ENCODE measurements at places on chromosomes 16 and 17.

- no peak for DNase-seq
Observed at GRCh38 chr16:12532871-12533610, 270.6 kb downstream of the CPPED1 start.

- no peak for DNase-seq
Observed at GRCh38 chr16:70730944-70731343, 45.1 kb upstream of the MTSS2 start.

DNA sequence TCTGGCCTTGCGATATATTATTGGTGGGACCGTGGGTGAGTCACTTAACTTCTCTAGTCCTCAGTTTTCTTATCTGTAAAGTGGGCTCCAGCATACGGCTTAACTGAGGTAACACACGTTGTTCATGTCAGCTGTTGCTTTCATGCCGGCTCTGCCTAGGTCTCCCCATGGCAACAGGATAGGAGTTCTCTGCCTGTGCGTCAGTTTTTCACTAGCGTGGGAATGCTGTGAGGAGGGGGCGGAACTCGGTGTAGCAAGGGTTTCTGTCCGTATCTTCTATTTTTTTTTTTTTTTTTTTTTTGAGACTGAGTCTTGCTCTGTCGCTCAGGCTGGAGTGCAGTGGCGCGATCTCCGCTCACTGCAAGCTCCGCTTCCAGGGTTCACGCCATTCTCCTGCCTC is 758.5 kb upstream of the RBFOX1 start:
- no peak for DNase-seq

- DNase-seq, result no peak
Observed at GRCh38 chr17:18987230-18987610, 17.3 kb downstream of the FAM83G start.

GRCh38 chr17:49580055-49580721 is 4.5 kb downstream of the NXPH3 start:
- DNase-seq, result no peak

DNA sequence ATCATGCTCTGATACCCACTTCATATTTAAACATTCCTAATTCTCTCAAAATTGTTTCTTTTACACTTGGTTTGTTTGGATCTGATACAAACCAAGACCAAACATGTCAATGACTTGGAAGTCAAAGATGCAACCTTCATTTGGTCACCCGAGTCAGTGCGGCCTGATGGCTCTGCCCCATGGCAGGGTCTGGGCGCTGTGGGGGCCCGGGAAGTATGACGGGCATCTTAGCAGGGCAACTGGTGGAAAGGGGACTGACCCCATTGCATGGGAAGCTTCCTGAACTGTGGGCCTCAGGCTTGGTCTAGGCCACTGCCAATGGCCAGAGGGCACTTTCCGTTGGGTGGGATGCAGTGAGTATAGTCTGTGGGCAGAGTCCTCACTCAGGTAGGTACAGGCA is 178.0 kb downstream of the KATNIP start:
- no peak for DNase-seq

DNA sequence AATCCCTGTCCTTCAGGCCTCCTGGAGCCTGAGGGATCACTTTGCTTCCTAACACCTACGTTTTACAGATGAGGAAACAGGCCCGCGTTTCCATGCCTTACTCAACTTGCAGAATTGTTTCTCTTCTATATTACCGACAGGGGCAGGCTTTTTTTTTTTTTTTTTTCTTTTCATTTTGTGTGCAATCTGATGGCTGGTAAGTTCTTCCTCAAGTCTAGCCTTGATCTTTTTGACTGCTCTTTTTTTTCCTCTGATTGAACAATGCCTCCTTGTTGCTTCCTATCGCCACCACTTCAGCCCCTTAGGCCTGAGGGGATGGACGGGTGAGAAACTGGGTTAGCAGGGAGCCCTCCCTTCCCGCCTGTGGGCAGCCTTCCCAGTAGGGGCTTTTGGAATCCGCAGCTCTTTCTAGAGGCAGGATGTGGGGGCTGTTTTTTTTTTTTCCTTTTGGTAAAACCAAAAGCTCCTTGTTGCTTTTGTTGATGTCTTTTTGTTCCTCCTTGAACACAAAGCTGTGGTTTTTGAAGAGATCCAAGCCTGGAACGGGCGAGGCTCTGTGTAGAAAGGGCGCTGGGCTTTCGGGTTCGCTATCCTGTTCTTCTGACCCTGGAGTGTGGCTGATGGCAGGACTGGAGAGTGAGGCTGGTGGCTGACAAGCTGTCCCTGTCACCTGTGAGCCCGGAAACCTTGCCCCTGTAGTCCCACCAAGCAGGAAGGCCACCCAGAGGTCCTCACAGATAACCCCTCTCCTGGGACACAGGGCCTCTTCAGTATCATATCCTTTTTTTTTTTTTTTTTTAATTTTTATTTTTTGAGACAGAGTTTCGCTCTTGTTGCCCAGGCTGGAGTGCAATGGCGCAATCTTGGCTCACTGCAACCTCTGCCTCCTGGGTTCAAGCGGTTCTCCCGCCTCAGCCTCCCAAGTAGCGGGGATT is 14.0 kb downstream of the LASP1 start:
- no peak for DNase-seq

DNA sequence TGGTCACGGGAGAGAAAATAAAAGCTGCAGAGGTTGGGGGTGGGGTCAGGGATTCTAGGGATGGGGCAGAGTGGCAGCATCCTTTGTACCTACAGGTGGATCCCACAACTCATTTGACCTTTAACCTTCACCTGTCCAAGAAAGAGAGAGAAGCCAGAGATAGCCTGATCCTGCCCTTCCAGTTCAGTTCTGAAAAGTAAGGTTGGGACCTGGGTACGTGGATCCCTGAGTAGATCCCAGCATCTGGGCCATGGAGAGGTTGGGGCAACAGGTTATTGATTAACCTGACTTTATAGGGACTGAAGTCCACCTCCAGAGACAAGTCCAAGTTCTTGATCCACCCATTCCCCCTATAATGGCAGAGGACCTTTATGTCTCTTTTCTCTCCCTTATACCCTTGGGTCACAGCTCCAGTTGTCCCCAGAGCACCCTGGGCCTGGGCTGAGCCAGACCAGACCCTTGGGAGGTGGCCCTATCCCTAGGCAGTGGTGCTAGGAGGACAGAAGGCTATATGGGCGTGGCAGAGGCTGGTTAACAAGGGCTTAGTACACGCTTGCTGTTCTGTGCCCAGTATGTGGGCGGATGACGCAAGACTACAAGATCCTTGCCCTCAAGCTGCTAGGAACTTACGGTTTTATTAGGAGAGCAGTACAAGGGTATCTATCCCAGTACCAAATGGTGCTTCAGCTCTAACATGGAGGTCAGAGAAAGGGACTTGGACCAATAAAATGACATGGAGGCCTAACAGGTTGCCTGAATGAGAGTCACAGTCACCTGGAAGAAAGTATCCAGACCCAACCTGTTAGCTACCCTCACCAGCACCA is 3.3 kb downstream of the CLDN7 start:
- DNase-seq, result peak; percentile 63

GRCh38 chr16:9650284-9650683 is 531.9 kb downstream of the GRIN2A start:
- DNase-seq, result no peak

- peak; percentile 47 for DNase-seq
Observed at GRCh38 chr16:23896832-23897821, 61.3 kb downstream of the PRKCB start.

GRCh38 chr17:50855708-50856330 is 10.3 kb downstream of the TOB1 start:
- no peak for DNase-seq

DNA sequence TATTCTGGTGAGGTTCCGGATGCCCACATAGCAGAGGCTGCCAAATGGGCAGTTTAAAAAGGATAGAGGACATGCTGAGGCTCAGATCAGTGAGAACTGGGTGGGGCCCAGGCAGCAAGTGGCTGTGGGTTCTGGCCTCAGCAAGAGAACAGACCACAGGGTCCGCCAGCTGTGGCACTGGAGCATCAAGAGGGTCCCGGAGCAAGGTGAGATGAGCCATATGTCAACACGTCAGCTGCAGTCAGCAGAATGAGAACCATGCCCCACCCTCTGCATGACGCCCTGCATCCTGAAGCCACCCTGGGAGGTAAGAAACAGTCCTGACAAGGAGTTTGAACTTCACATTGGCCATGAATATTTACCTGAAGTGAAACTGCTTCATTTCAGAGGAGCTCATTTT is 20.1 kb upstream of the CCL5 start:
- DNase-seq, result no peak

GRCh38 chr17:37816950-37817349 is 72.1 kb upstream of the HNF1B start:
- no peak for DNase-seq

- no peak for DNase-seq
Observed at GRCh38 chr16:50610331-50611262, 62.4 kb downstream of the NKD1 start.

Measured in hematopoietic multipotent progenitor cell treated with erythropoietin and hydrocortisone succinate and interleukin-3 and kit ligand, for 8 days (in vitro differentiated cells).